ENCODE measurements at places on chromosomes 2 and 18.

GRCh38 chr18:77679869-77680268, 430.2 kb downstream of the GALR1 start:
- DNase-seq: no peak

DNA sequence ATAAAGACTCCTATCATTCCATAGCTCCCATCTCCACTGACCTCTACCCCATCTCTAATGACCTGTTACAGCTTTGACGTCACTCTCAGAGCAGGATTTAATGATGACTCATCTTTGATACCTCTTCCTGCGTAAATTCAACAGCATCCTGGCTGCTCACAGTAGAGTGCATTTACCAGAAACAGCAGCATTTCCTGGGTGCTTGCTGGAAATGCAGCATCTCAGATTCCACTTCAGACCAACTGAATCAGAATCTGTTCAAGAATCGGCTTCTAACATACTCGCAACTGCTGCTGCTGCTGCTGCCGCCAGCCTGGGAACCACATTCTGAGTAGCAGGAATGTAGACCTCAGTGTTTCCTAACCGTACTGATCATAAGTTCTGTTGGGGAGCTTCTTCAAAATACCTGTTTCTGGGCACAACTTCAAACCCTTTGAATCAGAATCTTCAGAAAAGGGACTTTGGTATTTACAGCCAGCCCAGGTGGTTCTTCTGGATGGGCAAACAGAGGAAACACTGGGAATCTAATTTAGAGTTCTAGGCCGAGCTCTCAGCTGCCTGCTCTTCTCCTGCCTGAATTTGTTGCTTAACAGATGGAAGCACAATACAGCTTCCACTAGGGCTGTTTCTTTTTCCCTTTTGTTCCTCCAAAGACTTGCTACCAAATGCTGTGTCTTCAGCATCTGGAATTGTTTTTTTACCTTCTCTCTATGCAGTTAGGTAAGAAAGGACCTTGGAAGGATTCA, 241.4 kb downstream of the NCKAP5 start:
- no peak for DNase-seq

GRCh38 chr18:13793819-13794218, 30.1 kb upstream of the MC5R start:
- no peak for DNase-seq

DNA sequence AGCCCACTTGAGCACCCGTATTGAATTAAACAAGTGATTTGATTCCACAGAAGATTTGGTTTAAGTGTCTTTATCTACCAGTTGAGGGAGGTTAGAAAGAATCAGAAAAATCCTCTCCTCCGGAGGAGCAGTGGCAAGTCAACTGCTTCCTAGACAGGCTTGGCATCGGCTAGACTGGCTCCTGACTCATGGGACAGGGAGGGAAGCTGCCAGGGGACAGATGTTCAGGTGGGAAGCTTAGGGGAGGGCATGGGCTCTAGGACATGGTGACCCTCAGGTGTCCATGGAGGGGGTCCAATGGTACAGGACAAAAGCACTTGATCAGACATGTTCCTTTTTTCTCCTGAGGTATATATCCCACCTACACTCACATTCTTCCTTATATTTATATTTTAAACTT, 119.3 kb upstream of the IL1R2 start:
- DNase-seq: no peak

- no peak for DNase-seq
These were observed 108.1 kb downstream of the ARHGEF33 start for GRCh38 chr2:38997781-38998180.

DNA sequence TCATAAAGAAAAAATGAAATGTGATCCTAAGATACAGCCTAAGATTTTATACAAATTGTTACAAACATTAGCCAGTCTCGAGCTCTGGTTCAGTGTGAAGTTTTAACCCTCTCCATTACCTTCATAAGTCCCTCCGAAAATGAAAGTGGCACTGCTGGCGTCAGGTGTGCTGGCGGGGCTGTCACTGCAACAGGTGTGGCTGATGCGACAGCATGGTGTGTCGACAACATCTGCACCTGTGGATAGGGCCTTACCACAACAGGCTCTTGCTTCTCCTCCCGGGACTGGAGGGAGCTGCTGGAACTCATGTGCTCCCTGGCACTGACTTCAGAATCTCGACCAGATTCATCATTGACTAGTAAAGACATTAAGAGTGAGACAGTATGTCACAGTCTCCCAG, 10.3 kb downstream of the SAP130 start:
- DNase-seq: no peak

- no peak for DNase-seq
These were observed 42.4 kb upstream of the MTIF2 start for GRCh38 chr2:55311444-55311870.

DNA sequence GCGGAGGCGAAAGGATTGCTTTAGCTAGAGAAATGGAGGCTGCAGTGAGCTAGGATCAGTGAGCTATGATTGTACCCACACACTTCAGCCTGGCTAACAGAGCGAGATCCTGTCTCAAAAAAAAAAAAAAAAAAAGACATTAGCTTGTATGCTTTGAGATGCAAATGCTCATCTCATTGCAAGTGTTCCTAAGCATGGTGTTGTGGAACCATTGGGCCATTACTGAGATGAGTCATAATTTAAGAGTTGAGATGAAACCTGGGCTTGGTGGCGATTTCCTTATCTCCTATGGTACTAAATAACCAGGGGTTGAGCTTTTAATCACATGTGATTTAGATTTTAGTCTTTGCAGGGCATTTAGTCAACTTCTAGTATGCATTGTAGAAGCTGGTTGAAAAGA, 2.2 kb downstream of the PLEKHA3 start:
- no peak for DNase-seq

GRCh38 chr2:199798831-199799580, 52.0 kb downstream of the FTCDNL1 start:
- no peak for DNase-seq

GRCh38 chr2:121167411-121167810, 117.6 kb downstream of the TFCP2L1 start:
- DNase-seq: no peak

DNA sequence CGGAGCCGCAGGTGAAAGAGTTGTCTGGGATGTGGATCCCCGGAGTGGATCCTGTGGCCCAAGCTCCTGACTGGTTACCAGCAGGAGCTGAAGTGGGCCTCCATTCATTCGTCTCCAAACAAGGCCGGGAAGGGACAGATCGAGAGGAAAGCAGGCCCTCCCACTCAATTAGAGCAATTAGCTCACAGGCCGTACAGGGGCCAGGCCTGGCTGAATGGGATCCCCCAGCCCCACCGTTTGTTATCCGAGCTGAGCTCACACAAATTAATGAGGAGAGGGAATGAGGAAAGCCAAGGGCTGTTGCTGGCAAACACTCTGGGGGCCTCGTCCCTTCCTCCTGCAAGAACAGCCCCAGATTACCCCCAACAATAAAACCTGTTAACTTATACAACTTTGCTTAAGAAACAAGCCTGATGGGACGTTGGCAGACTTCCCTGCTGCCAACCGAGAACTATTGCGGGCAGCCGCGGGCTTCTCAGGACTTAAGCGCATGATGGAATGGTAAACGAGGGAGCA, 338.0 kb downstream of the BCL11A start:
- DNase-seq: no peak

GRCh38 chr2:232871835-232872736, 2.0 kb downstream of the SNORC start:
- no peak for DNase-seq

- no peak for DNase-seq
These were observed 719.4 kb downstream of the LRP1B start for GRCh38 chr2:141411419-141411818.

- DNase-seq: peak; percentile 19
These were observed 14.8 kb downstream of the ASPRV1 start for GRCh38 chr2:69946351-69947324.

DNA sequence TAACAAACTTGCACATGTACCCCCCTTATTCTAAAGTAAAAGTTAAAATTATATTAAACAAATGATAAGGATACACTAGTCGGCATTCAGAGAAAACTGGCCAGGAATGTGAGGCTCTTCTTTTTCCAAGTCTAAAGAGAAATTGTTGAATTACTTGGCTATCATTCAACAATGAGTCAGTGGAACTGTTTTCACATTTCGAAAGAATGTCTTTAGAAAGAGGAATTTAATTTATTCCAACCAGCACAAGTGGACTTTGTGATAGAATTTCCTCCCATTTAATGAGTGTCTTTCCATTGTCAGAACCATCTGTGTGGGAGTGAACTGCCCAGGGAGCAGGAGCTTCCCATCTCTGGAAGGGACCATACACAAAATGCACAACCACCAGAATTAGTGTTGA, 792.2 kb downstream of the EPHA4 start:
- DNase-seq: no peak

- DNase-seq: no peak
These were observed 447.7 kb upstream of the FANCL start for GRCh38 chr2:58688813-58689212.

GRCh38 chr2:211114826-211115455, 558.5 kb downstream of the CPS1 start:
- no peak for DNase-seq

- no peak for DNase-seq
These were observed 69.1 kb downstream of the TACR1 start for GRCh38 chr2:75130171-75130570.

GRCh38 chr2:124018890-124019289, 6.2 kb upstream of the CNTNAP5 start:
- no peak for DNase-seq

DNA sequence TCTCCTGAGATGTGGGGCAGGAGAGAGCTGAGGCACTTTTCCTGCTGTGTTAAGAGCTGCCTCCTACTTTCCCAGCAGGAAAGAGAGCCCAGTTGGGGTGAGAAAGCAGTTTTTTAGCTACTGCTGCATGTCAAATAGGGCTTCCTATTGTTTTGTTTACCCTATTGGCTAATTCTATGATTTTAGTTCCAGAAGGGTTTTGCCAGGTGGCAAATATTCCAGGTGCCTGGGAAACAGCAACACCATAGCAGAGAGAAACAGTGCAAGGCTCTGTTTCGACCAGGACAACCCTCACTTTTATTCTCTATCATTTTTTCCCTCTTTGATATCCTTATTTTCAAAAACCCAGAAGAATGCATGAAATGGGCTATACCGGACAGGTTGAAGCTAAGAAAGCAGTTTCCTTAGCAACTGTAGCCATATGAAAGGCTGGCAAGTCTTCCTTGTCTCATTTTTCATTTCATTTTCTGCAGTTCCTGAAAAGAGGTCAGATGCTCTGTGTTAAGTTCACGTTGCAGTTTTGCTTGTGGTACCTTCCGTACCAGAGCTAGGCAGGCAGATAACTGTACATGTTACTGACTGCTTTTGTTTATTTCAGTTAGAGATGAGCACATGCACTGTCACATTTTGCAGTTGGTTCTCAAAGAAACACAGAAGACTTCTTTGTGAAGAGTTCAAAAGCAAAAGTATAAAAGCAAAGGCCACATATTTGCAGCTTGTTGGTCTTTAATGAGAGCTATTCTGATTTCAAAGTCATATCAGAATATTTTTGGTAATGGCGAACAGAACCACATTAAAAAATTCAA, 84.8 kb downstream of the AQP4 start:
- DNase-seq: no peak

- DNase-seq: no peak
These were observed 20.0 kb downstream of the TMEM127 start for GRCh38 chr2:96245609-96246390.

- DNase-seq: no peak
These were observed 366.7 kb upstream of the SPHKAP start for GRCh38 chr2:228548230-228548629.

- DNase-seq: no peak
These were observed 24.7 kb downstream of the BABAM2 start for GRCh38 chr2:27915191-27915590.

DNA sequence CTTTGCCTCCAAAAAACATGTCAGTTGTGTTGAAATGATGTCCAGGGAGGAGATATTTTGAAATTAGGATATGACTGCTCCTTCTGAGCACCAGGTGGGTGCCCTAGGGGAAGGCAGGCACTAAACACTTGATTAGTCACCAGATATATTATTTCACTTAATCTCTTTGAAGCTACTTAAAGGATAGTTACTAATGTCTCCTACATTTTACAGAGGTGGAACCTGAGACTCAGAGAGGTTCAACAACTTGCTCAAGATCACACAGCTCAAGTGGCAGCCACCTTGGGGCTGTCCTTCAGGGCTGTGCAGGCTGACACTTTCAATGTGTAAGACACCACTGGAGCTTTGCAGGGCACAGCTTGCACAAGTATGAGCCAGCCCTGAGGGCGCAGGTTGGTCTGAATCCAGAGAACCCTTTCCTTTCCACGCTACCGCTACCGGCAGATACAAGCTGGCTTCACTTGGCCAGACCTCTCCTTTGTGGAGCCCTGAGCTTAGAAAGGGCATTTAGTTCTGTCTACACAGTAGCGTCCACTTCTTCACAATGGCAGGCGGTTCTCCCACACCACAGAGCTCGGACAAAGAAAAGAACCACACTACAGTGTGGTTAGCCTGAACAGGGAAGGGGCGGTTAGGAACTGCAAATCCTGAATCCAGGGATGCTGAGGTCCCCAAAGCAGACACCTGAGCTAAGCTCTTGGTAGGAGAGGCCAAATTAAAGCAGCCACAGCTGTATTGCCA, 16.4 kb downstream of the ALPK2 start:
- no peak for DNase-seq

DNA sequence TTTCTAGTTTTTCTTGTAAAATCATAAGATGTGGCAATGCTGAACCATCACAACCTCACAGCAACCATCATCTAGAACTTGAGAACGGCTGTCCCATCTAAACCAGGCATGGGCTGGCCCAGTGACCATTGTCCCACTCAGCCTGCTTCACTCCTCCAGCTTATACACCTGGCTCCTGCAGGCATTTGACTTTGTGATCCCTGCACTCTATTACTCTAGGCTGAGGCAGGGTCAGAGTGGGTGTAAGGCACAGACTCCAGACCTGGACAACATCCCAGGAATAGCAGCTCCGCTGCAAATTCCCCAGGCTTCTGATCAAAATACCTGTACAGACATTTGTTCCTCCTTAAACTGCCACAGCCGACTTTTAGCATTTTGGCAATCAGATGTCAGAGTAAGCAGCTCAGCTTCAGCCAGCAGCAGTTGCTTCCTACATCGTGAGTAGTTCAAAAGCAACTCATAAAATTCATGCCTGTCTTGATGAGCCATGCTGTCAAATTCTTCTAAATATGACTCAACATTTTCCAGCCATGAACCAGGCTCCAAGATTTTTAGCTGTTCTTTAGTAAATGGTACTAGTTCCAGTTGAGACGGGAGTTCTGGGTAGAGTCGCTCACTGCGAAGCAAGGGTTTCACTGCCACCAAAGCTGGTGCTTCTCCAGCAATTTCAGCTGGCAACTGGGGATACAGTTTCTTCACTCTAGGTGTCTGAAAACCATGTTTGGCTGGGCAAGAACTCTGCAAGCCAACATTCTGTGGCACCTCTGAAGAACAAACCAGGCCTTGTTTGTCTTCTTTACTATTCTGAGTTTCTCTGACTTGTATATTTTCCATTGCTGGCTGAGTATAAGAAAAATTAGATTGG, 12.8 kb downstream of the EPG5 start:
- no peak for DNase-seq

GRCh38 chr2:127637725-127638252, 8.2 kb upstream of the GPR17 start:
- DNase-seq: no peak

- DNase-seq: no peak
These were observed 75.3 kb upstream of the CHN1 start for GRCh38 chr2:175080479-175080878.

- no peak for DNase-seq
These were observed 17.0 kb upstream of the CRYBA2 start for GRCh38 chr2:219010162-219010756.

Measured in stimulated activated CD8-positive, alpha-beta memory T cell treated with anti-CD3 and anti-CD28 coated beads, Interleukin-7, amount 100 ng/mL, for 1 hour (primary cell).